ENCODE measurements at places on chromosomes 5 and 9.

- DNase-seq: no peak
Measured at GRCh38 chr5:136891175-136891972, 526.0 kb upstream of the TRPC7 start.

DNA sequence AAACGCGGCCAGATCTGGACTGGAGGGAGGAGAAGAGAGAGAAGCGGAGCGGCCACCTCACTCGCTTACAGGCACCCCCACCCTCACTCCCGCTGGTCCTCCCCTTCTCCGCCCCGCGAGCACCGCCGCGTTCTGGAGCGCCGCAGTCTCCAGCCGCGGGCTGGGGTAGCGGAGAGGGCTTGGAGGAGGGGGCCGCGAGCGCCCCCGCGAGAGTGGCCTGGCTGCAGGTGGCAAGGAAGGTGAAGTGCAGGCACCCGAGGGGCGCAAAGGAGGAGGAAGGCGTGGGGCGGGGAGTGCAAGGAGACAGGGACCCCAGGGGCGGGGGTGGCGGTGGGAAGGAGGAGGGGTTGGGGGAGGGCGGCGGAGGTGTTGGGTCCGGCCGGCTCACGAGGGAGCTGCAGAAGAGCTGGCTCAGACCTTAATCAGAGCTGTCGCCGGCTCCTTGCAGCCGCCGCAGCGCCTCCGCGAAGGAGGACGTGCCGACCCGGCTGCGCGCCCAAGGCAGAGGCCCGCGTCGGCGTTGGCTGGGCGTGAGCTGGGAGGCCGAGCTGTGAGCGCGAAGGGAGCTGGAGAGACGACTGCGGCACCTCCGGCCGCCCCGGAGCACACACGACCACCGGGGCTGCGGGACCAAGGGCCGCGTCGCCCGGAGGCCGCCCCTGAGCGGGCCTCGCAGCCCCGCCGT lies at the start of gene DMRT3:
Gene DMRT3, plus strand, starts transcription at position 398 of the 685 bp plus-strand sequence. CDS start 347 bp downstream, outside the sequence.
- no peak for DNase-seq

GRCh38 chr9:128244091-128244836 lies 31.5 kb downstream of the GOLGA2 start:
- no peak for DNase-seq

GRCh38 chr9:116166713-116167112 lies 13.1 kb downstream of the PAPPA start:
- no peak for DNase-seq

DNA sequence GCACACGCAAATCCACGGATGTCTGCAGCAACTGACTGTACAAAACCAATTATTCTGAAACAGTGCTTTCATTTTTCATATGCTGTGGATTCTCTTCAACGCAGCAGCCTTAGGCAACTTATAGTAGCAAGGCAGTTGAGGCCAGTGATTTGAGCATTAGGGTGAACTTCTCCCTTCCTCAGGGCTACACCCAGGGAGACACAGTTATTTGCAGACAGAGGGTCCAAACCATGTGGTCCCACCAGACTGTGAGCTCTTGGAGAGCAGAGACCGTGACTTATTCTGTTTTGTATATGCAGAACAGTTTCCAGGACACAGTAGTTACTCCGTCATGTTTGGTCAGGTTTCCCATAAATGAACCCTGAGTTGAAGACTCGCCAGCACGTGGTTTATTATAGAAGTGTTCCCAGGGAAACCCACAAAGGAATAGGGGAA lies 19.0 kb upstream of the WHRN start:
- DNase-seq: no peak

GRCh38 chr5:43357878-43358281 lies 44.7 kb upstream of the HMGCS1 start:
- no peak for DNase-seq

- no peak for DNase-seq
Measured at GRCh38 chr5:38420246-38420645, 136.2 kb downstream of the LIFR start.

- no peak for DNase-seq
Measured at GRCh38 chr5:61472172-61472958, 140.3 kb downstream of the ZSWIM6 start.

DNA sequence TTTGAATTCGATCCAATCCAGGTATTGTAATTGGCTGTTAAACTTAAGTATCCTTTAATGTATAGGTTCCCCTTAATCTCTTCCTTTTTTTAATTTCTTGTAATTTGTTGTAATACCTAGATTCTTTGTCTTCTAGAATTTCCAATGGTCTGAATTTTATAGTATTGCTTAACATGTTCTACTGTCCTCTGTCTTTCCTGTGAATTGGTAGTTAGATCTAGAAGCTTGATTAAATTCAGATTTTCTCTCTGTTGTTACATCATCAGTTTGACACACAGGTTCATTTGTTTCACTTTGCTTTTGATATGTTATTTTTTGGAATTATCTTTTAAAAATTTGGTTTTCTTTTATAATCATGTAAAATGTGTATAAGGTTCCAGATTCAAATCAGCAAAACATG lies 13.8 kb downstream of the ZCCHC7 start:
- no peak for DNase-seq

- DNase-seq: no peak
Measured at GRCh38 chr9:107158321-107158720, 124.8 kb upstream of the RAD23B start.

- no peak for DNase-seq
Measured at GRCh38 chr5:31000287-31000686, 193.2 kb upstream of the CDH6 start.

DNA sequence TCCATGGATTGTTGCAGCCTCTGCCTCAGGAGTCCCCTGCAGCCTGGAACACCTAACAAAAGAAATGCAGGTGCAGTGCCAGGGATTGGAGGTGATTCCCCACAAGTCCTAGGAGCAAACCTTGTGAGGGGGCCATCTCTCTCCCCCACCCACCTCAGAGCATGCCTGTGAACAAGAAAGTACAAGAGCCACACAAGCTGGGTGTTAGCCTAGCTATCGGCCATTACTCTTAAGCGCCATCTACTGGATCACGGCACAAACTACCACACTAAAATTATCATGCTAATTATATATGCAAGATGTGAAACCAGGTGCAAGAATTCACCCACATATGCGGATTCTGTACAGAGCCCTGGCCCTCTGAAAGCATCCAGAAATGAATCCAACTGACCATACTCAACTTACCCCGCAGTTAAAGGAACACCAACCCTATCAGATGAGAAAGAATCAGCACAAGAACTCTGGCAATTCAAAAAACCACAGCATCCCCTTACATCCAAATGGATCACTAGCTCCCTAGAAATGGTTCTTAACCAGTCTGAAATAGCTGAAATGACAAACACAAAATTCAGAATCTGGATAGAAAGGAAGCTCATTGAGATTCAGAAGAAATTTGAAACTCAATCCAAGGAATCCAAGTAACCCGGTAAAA lies 16.5 kb upstream of the PRSS3 start:
- peak; percentile 25 for DNase-seq

- DNase-seq: no peak
Measured at GRCh38 chr9:89223396-89223977, 44.9 kb upstream of the SHC3 start.

DNA sequence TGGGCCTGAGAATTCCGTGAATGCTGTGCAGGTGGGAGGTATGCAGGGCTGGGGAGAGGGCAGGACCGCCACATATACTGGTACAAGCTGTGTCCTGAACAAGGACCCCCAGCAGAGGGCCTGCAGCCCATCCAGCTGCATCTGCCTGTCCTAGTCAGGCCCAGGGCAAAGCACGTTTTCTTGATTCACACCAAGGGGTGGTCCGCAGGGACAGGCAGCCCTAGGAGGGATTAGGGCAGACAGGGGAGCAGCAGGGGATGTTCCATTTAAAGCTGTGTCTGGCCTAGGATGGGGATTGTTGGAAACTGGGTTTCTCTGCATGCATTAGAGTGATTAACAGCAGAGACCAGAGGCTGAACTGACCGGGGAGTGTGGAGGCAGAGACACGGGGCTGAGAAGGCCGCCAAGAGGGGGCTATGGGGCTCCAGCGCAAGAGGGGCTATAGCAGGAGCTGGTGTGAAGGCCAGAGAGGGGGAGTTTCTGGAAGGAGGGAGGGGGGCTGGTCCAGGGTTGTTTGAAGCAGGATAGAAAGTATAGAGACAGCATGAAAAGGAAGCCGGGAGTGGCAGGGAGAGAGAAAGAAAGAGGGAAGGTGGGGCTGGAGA lies 2.7 kb downstream of the GRM6 start:
- DNase-seq: no peak

DNA sequence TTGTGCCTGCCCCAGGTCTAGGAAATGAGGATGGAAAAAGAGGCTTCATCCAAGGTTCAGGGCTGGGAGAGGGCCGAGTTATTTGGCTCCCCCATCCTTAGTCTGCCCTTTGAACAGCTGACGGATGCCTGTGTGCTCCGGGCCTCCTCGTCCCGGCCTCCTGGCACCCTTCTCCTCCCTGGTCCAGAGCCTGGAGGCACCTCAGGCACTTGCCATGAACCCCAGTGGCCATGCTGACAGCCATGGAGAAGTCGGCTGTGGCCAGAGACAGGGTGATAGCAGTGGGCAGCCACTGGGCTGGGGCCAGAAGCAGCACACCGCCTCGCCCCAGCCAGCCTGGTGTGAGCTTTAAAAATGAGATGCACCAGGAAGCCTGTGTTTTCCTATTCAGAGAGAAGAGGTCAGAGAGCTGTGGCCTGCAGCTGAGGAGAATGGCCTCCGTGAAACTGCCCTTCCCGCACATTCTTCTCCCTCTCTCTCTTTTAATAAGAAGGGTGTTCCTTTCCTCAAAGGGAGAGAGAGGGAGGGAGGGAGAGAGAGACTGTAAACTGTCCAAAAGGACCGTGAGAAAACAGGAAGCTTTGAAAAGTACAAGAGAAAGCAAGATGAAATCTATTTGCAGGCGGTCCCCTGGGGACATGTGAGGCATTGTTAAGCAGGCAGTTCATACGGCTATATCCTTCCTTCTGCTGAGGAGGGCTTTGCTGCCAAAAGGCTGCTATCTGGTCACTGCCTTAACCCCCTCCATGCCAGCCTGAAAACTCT lies 55.3 kb downstream of the ZNF366 start:
- DNase-seq: no peak

GRCh38 chr9:87534036-87534435 lies 36.4 kb downstream of the DAPK1 start:
- no peak for DNase-seq

DNA sequence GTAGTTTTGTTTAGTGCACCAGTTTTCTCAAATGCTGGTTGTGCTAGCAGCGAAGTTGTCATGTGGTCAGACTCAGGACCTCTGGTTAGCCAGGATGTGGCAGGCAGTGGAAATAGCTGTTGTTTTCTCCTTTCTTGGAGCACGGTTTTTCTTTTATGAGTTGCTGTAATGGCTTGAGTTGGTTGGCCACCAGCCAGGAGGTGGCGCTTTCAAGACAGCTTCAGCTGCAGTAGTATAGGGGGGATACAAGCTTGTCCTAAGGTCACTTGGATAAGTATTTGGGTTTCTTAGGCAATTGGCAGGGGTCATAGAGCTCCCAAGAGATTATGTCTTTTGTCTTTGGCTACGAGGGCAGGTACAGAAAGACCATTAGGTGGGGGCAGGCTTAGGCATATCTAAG lies 274.2 kb upstream of the TARS1 start:
- no peak for DNase-seq
